Ascending aorta (tissue), 2 donors: ENCODE measurements at places on chromosomes 11 and 22.

GRCh38 chr11:66741153-66741552 is 12.1 kb upstream of the SPTBN2 start:
- H3K27me3 ChIP-seq: no peaks in the 10 kb centered on the region
- peaks cover 3% of the 10 kb centered on the region for H3K4me1 ChIP-seq

GRCh38 chr22:18022876-18023275 is 1.5 kb downstream of the MICAL3 start:
- H3K36me3 ChIP-seq: no peaks in the 10 kb centered on the region
- no peaks in the 10 kb centered on the region for H3K27me3 ChIP-seq
- no peak for DNase-seq
- peak overlapping the region; percentile 9 for H3K27ac ChIP-seq
- no peak overlapping the region for H3K4me3 ChIP-seq
- no peaks in the 10 kb centered on the region for H3K4me1 ChIP-seq

- peaks cover 14% of the 10 kb centered on the region for H3K36me3 ChIP-seq
- H3K27ac ChIP-seq: peak overlapping the region; percentile 74
- peak overlapping the region; percentile 73 for H3K4me3 ChIP-seq
- no peaks in the 10 kb centered on the region for H3K27me3 ChIP-seq
Observed at GRCh38 chr22:19853879-19854777, 546 bp downstream of the GNB1L start.

DNA sequence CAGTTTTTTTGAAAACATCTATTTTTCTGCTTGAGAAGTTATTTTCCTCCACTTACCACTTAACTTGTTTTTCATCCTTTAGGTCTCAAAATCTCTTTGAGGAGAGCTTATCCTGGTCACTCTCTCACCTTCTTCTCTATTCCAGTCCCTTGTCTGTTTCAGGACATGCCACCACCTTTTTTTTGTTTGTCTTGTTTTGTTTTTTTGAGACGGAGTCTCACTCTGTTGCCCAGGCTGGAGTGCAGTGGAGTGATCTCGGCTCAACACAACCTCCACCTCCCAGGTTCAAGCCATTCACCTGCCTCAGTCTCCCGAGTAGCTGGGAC is 4.6 kb upstream of the BCL2L13 start:
- H3K4me1 ChIP-seq: peaks cover 6% of the 10 kb centered on the region
- no peak overlapping the region for H3K27ac ChIP-seq
- H3K27me3 ChIP-seq: no peaks in the 10 kb centered on the region
- DNase-seq: no peak
- H3K4me3 ChIP-seq: no peak overlapping the region

DNA sequence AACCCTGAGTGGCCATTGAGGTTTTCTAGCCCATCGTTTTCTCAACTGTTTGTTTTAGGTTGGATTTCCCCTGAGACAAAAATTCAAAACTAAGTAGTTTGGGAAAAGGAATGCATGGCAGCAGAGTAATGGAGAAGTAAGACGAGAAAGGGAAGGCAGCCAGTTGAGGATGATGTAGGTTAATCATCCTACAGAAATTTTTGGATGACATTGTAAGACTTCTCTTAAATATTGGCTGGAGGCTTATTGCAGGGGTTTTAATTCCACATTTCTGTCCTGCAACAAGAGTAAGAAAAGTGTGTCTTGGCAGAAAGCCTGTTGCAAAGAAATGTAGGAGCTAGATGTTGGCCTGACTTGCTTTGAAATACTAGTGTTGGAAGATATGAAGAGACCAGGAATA is 308.8 kb downstream of the LUZP2 start:
- no peaks in the 10 kb centered on the region for H3K27me3 ChIP-seq
- no peaks in the 10 kb centered on the region for H3K36me3 ChIP-seq
- no peak overlapping the region for H3K27ac ChIP-seq
- H3K4me1 ChIP-seq: no peaks in the 10 kb centered on the region
